ENCODE measurements at places on chromosomes 12 and 14.

DNA sequence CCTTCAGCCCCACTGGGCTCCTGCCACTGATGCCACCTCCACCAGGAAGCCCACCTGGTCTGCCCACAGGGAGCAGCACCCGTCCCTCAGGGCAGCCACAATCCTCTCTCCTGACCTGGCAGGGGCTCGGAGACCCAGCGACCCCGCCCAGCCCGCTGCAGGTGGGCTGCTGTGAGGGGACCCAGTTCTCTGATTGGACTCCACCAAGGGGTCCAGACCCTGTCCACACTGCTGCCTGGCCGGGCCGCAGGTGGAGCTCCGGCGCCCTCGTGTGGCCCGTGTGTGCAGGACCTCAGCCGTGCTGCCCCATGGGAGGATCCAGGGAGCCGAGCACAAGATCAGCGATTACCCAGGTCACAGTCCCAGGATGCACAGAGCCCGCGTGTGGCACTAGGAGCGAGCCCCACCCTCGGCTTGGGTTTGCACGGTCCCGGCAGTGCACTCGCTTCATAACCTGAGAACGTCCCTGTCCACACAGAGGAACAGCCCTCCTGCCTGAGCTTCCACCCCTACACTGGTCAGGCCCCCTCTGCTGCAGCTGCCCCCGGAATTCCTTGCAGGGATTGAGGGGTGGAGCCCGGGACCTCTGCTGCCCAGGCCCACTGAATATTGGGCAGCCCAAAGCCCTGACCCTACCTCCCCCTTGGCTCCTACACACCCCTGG lies 35.4 kb upstream of the TMEM179 start:
- DNase-seq = peak; percentile 55

DNA sequence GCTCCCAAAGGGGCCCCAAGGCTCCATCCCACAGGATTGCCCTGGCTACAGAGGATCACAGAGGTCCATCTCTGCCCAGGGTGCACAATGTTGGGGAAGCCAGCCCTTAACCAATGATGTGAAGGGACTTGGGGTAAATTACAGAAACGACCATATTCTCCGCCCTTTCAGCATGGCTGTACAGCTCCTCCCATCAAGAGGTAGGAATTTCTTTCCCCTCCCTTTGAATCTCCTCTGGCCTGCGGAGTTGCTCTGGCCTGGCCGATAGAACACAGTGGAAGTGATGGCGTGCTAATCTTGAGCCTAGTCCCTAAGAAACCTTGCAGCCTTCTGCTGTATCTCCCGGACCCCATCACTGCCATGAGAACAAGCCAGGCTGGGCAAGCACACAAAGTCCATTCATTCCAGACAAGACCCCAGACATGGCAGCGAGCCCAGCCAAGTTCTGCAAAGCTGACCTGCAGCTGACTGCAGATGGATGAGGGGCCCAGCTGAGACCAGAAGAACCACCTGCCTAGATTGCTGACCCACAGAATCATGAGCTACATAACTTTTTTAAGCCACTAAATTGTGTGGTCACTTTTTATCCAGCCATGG lies 6.9 kb upstream of the IFI27 start:
- no peak for DNase-seq

DNA sequence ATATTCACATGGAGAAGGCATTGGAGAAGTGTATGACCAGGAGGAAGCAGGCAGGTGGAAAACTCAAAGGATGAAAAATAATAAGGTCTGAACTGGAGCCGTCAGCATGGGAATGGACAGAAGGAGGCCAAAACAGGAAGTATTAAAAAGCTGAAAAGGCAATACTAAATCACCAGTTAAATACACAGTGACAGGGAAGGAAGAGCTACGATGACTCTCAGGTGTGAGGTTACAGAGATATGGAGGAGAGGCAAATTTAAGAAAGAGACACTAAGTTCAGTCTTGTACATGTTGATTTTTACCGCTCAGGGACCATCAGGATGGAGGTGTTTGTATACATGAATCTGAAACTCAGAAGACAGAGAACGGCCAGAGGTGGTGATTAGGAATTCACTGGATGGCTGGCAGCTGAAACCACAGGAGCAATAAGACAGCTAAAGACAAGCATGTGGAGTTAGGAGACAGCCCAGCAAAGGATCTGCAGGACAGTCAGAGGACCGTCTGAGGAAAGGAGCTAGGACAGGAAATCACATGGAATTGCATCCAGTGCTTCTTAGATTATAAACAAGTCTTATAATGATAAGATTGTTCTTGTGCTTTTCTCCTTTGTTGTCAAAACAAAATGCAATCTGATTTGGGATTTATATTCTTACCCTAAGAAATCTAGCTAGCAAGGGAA lies 33.9 kb upstream of the CDKN3 start:
- no peak for DNase-seq

DNA sequence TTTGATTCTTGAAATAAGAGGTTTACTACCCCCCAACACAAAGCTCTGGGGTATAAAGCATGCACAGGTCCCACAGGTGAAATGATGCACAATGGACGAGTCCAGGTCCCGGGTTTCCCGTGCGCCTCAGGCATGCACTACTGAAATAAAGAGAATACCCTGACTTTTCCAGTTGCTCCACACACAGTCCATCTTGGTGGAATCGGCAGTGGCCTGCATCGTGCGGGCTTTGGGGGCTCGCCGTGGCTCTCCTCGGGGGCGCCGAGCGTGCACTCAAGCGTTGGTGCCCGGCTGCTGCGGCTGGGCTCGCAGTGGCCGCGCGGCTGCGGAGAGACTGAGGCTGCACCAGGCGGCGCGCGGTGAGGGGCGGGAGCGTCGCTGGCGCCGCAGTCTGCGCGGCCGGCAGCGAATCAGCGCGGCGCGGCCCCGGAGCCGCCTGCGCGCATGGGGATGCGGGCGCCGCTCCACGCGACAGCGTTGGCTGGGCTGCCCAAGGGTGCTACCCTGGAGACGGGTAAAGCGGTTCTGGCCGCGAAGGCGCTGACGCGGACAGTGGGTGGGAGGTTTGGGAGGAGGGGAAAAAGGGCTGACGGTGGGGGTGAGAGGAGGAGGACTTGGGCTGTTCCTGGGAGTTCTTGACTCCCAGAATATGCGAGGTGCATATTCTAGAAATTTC lies 53.8 kb upstream of the CCDC175 start:
- DNase-seq = peak; percentile 86

DNA sequence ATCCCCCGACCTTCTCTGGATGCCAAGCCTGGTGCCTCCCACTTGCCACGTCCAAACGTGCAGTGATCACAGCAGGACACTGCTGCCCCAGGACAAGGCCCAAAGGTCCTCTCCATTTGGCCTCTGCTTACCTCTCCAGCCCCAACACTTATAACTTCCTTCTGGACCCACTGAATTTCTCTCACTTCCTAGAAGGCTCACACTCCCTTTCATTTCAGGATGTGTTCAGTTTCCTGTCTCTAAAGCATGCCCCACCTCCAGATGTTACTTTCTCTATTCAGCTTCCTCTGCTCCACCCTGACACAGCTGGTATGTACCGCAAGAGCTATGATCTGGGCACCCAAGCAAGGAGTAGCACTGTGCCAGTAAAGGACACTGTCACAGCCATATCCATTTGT lies 33.0 kb downstream of the CDKL1 start:
- no peak for DNase-seq

- DNase-seq = no peak
These were observed 5.2 kb upstream of the TEP1 start for GRCh38 chr14:20418501-20418909.
